Kidney (tissue), 22 donors: ENCODE measurements at places on chromosomes 7 and 10.
A peak's percentile ranks its signal among the peaks of the same experiment; 100 is the strongest.

DNA sequence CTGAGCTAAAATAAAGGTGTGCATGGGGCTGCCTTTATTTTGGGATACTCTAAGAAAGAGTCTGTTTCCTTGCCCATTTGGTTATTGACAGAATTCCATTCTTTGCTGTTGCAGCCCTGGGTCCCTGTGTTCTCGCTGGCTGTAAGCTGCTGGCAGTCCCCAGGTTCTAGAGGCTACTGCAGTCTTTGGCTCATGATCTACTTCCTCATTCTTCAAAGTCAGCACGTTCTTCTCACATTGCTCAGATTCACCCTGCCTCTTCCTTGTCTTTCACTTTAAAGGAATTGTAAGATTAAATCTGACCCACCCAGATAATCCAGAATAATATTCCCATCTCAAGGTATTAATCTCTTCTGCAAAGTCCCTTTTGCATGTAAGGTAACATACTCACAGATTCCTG lies 620.3 kb downstream of the CCSER2 start:
- DNase-seq = no peak

GRCh38 chr10:34813626-34814222 lies 1.4 kb downstream of the PARD3 start:
- no peak for DNase-seq

DNA sequence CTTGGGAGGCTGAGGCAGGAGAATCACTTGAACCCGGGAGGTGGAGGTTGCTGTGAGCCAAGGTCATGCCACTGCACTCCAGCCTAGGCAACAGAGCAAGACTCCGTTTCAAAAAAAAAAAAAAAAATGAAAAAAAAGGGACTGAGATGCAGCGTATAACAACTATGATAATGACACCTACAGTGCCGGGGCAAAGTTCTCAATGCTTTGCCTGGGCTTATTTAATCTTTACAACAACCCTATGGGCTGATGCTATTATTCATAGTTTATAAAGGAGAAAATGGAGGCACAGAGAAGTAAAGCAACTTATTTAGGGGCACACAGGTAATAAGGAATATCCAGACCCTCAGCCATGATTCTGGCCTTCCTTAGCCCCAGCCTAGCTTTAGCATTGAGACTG lies 47.6 kb downstream of the SUGCT start:
- DNase-seq = no peak

- no peak for DNase-seq
Measured at GRCh38 chr10:132350391-132350790, 18.4 kb downstream of the LRRC27 start.

DNA sequence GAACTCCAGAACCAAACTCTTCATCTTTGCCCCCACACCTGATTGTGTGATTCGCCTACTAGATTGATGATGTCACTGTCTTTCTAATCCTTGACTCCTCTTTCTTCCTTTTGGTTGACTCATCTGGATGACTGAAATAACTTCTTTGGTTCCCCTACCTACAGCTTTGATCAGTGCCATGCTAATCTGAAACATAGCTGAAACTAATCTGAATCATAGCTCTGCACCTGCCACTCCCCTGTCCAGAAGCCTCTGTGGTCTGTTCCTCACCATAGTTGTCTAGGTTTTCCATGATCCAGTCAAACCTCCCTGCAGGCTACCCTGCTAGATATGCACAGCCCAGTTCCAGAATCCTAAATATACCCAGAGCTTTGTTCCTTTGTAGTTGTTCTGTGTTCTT lies 51.9 kb downstream of the ZNF365 start:
- DNase-seq = no peak

- peak; percentile 74 for DNase-seq
Measured at GRCh38 chr7:2309889-2310331, 4.3 kb downstream of the SNX8 start.

DNA sequence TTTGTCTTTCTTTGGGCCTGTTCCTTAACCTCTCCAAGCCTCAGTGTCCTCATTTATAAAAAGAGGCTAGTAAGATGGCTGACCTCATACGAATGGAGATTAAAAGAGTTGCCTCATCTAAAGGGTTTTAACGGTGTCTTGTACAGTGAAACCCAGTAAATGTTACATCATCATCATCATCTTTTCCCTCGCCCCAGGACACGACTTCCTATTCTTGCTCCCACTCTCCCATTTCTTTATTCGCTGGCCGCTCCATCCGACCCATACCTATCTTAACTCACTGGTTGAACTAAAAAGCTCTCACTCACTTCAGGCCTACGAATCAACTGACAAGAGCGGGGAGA lies 554 bp downstream of the FRA10AC1 start:
- DNase-seq = no peak

DNA sequence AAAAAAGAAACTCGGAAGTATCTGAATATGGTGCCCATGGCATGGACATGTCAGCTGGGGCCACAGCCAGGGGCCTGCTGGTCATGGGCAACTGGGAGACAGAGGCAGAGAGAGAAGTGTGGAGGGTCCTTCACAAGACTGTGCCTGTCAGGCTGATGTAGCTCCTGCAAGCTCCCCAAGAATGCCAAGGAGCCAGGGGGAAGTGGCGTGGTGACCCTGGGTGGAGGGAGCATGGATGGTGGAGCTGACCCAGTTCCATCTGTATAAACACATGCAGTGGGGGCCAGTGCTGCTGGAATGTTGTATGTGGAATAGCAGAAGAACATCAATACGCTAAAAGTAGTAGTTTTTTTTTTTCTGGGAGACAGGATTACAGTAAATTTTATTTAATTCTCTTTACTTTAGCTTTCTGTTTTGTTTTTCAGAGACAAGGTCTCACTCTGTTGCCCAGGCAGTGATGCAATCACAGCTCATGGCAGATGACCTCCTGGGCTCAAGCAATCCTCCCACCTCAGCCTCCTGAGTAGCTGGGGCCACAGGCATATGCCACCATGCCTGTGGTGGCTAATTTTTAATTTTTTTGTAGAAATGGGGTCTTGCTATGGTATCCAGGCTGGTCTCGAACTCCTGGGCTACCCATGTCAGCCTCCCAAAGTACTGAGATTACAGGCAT lies 10.5 kb upstream of the ZMIZ2 start:
- DNase-seq = no peak

- no peak for DNase-seq
Measured at GRCh38 chr7:17991866-17992648, 35.6 kb downstream of the PRPS1L1 start.

GRCh38 chr7:44380189-44380830 lies 54.9 kb upstream of the CAMK2B start:
- DNase-seq = no peak

DNA sequence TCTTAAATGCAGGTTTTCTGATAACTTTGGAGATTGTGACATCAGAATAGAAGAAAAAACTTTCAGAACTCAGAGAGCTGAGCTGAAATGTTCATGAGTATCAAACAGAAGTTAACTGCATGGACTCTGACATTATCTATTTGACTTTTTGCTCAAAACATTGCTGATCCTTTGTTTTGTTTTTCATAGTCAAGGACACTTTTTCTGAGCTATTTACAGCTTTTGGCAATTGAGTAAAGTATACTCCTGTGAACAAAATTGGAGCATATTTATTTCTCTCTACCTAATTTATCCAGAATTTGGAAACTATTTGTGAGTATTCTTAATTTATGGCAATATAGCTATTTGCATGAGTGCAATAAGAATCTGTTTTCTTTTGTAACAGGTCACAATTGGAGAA lies 11.1 kb downstream of the KCP start:
- DNase-seq = no peak
